ENCODE measurements at places on chromosomes 7 and 10.
A peak's percentile ranks its signal among the peaks of the same experiment; 100 is the strongest.

DNA sequence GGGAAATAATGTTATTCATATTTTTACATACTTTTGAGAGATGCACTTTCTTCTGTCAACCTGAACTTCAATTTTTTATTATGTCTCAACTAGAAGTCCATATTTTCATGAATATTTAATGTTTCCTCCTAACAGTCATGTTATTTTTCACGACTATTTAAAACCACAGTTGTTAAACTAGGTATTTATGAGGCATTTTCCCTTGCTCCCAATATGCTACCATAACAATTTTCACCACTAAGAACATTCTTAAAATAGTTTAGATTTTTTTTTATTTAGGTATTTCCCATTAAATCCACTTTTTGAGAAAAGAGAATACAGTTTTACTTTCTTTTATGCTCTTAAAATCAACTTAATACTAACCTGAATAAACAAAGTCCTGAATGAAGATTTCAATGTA is 89.4 kb downstream of the JAZF1 start:
- no peak for DNase-seq

DNA sequence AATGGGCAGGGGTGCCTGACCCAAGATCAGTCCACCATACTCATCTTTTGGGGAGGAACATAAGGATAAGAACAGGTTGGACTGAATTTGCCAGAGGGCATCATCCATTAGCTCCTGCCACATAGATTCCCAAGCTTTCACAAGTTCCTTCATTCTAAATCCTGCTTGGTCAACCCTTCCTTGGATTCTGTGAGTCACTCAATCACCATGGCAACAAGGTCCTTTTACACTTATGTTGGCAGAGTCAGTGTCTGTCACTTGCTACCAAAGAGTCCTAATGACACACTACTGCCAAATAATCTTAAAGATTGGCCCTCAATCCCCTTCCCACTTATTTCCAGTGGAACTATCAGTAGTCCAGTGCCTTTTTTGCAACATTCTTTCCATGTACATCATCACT is 5.0 kb upstream of the LGI1 start:
- DNase-seq: no peak

DNA sequence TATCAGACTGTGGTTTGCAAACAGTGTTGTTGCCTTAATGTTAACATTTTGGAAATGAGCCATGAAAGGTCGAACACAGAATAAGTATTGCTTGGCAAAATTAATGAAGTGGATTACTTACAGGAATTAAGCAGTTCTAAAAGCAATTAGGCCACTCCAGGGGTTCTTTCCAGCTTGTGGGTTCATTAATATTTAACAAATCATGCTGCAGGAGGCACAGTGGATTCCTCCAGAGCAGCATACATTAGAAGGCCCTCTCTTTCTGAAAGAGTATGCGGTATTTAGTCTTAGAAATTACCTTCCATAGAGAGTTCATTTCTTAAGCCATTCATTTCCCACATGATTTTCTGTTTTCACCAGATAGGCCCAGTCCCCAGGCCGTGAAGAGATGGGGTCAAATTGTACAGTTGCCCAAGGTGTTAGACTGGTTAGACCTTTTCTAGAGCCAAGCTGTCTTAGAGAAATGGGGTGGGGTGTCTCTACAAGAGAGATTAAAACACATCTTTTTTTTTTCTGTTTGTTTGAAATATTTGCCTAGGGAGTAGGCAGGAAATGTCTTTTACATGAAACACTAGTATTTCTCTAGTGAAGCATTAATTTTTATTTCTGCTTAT is 40.0 kb upstream of the AGR3 start:
- no peak for DNase-seq

DNA sequence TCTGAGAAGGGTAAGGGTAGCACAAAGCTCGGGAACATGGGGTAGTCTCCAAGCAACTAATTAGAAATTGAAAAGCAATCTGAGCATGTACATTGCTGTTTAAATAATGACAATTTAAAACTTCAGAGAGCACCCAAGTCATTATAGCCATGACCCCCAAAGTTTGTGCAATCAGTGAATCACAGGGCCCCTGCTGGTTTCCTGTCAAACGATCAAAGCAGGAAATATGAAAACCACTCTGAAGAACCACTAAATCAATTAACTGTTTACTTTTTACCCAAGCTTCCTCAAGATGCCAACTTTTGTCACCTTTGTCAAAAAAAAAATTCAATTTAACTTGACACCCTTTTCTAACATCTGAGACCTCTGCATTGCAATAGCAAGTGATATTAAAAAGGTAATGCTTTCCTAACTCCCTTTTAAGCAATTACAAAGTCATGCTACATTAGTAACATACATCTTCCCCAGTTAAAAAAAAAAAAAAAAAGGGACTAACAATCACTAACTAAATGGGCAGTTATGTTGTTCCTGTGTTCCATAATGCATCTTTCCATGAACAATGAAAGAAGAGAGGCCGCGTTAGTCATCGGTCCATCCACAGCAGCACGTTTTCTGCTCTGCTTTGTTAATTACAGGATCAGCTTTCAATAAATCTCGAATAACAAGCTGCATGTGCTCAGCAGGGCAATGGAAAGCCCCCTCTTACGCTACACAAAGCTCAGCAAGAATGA is 80.6 kb downstream of the ETV1 start:
- DNase-seq: no peak

- no peak for DNase-seq
These were observed 28.1 kb downstream of the UBN2 start for GRCh38 chr7:139259142-139259541.

- no peak for DNase-seq
These were observed 115.0 kb upstream of the HGF start for GRCh38 chr7:81884817-81885216.

GRCh38 chr10:102457591-102458150 is 6.3 kb upstream of the C10orf95 start:
- DNase-seq: no peak

GRCh38 chr7:26508481-26508880 is 216.8 kb downstream of the SNX10 start:
- DNase-seq: no peak

GRCh38 chr10:25493122-25493893 is 318.5 kb downstream of the GPR158 start:
- peak; percentile 20 for DNase-seq

DNA sequence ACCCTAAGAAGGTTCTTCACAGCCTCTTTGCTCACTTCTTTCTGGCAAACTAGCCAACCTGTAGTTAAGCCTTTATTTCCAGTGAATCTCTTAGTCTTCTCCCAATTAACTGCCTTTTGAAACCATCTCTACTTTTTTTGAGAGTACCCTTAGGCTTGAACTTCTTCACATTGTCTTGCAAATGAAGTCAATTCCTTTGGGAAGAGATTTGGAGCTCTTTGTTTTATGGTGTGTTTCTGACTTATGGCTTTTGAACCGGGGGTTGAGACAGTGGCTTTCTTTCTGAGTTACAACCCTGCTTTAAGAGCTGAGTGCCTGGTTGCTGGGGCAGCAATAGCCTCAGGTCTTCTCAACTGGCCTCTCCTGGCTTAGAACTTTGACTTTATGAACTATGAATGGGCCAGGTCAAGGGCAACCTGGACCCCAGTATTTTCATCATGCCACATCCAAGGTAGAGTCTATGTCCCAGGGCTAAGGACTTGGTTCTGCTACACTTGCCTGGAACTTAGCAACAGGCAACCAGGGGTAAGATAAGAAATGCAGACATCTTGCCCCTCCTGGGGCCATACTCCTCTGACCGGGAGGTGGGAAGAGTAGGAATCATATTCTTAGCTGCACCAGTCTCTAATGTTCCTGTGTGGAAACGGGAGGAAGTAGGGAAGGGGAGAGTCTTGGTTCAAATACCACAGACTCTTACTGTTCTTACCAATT is 53.0 kb downstream of the SP4 start:
- no peak for DNase-seq

DNA sequence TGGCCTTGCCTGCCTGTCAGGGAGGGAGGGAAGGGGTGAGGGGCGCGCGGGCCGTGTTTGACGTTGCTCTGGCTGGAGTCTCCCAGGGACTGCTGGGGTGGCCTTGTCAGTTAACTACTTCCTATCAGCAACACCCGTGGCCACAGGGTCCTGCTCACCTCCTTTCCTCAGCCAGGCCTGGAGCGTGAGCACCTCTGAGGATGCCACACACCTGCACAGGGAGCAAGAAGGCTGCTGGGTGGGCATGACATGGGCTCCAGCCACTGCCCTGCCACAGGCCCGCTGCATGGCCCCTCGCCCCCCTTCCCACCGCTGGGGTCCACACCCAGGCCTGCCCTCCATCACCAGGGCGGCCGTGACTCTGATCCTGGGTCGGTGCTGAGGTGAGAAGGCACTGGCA is 212.4 kb downstream of the ELFN1 start:
- DNase-seq: no peak

GRCh38 chr7:94142281-94142680 is 138.1 kb upstream of the BET1 start:
- no peak for DNase-seq

- no peak for DNase-seq
These were observed 6.6 kb downstream of the UBE2D1 start for GRCh38 chr10:58341422-58341821.

GRCh38 chr7:95304990-95305389 is 19.3 kb downstream of the PON1 start:
- no peak for DNase-seq

DNA sequence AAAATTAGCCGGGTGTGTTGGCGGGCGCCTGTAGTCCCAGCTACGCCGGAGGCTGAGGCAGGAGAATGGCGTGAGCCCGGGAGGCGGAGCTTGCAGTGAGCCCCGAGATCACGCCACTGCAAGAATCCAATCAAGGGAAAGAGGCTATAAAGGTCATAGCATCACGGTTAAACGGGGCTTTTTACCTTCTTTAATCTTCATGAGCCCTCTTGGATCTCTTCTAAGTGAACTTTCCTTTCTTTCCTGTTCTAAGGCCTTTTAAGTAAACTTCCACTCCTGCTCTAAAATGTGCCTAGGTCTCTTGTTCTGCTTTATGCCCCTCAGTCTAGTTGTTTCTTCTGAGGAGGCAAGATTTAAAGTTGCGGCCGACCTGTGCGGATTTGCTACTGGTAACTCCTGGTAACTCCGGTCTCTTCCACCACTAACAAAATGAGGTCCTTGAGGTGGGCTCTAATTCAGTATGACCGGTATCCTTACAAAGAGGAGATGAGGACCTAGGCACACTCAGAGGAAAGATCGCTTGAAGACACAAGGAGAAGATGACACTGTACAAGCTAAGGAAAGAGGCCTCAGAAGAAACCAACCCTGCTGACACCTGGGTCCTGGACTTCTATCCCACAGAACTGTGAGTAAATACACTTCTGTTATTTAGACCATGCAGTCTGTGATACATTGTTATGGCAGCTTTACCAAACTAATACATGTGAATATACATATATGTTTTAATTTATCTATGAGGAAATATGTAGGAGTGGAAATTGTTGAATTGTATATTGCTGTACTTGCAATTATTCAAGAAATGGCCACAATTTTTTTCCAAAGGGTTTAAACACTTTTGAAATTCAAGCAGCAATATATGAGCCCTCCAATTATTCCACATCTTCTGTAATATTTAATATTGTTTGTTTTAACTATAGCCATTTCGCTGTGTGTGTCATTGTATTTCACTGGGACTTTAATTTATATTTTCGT is 331.5 kb upstream of the CNTNAP2 start:
- DNase-seq: no peak

DNA sequence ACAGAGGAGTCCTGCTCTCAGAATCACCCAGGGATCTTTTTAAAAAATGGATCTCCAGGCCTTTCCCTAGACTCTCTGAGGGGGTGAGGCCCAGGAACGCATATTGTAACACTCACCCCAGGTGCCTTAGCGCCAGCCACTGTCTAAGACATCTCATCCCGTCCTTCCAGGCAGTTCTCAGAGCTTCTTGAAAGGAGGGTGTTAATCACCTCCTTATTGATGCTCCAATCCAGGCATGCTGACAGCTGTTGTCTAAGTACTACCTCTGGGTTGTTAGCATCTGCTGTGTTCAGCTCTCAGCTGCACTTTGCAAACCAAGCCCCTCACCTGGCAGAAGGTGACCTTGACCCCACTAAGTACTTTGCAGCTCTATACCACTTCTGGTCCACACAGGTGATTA is 36.0 kb downstream of the KIAA1549 start:
- DNase-seq: no peak

DNA sequence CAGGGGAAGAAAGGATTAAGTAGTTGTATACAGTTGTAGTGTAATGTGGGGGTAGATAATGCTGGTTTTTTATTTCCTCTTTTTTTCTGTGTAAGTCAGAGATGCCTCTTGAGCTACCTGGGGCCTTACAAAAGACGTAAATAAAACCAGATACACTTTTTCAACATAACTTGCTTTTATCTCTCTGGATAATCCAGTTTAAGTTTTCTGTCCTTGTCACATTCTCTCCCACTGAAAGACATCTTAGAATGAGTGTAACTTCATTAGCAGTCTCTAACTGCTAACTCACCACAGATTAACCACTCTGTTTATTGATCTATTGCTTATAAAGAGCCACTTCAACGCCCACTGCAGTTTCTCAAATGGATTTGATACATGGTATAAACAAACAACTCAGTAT is 64.1 kb upstream of the LRRN3 start:
- DNase-seq: no peak

GRCh38 chr10:118767297-118768040 is 12.7 kb upstream of the CACUL1 start:
- DNase-seq: no peak

GRCh38 chr7:79822620-79823240 is 311.9 kb upstream of the GNAI1 start:
- no peak for DNase-seq

GRCh38 chr7:102216573-102217314 is 69.9 kb upstream of the SH2B2 start:
- DNase-seq: no peak

DNA sequence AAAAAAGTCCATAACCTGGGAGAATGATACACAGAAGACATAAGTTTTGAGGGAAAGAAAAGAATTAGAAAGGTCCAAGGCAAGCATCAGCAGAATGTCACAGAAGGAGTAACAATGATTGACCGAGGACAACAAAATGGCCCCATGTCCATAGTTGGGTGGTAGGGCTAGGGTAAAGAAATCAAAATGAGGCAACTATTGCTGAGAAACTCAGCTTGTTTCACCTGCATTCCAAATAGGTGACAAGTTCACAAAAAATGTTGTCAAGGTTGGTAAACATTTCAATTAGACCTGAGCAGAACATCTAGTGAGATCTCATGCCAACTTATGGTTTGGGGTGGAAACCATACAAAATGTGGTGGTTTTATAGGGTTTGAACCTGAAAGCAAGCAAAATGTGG is 22.8 kb upstream of the DLX6 start:
- no peak for DNase-seq

All from erythroblast (primary cell).